ENCODE measurements at places on chromosomes 4 and X.

GRCh38 chrX:8815460-8816065 is 14.4 kb upstream of the FAM9A start:
- DNase-seq, result peak; percentile 55

- DNase-seq, result no peak
These were observed 965 bp downstream of the PPA2 start for GRCh38 chr4:105472871-105473323.

DNA sequence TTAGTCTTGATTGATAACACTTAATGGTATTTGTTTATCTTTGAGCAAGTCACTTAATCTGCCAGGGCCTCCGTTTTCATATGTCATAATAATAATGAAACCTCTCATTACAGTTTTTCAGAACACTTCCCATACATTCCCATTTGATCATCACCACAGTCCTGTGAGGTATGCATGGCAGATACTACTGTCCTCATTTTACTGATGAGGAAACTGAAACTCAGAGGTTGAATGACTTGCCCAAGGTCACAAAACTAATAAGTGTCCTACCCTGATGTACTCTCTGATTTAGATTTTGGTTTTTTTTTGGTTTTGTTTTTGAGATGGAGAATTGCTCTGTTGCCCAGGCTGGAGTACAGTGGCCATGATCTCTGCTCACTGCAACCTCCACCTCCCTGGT is 25.7 kb downstream of the ZFX start:
- no peak for DNase-seq

- no peak for DNase-seq
These were observed 16.0 kb upstream of the LSM6 start for GRCh38 chr4:146159384-146160058.

DNA sequence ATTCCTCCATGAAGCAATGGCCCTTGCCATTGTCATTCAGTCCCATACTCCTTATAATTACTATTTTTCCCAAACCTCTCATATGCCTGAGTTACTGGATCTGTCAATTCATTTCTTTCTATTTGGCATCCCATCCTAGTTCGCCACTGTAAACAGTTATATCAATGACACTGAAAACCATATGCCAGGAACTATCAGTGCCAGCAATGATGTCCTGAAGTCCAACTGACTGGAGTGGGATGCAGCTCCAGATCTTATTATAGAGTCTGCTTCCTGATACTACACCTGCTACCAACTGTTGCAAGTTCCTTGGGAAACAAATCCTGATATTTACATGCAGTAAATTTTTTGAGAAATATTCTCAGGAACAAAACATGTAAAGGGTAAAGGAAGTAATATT is 27.0 kb upstream of the BANK1 start:
- DNase-seq, result no peak

- no peak for DNase-seq
These were observed 411.8 kb upstream of the PCDH10 start for GRCh38 chr4:132737344-132737743.

DNA sequence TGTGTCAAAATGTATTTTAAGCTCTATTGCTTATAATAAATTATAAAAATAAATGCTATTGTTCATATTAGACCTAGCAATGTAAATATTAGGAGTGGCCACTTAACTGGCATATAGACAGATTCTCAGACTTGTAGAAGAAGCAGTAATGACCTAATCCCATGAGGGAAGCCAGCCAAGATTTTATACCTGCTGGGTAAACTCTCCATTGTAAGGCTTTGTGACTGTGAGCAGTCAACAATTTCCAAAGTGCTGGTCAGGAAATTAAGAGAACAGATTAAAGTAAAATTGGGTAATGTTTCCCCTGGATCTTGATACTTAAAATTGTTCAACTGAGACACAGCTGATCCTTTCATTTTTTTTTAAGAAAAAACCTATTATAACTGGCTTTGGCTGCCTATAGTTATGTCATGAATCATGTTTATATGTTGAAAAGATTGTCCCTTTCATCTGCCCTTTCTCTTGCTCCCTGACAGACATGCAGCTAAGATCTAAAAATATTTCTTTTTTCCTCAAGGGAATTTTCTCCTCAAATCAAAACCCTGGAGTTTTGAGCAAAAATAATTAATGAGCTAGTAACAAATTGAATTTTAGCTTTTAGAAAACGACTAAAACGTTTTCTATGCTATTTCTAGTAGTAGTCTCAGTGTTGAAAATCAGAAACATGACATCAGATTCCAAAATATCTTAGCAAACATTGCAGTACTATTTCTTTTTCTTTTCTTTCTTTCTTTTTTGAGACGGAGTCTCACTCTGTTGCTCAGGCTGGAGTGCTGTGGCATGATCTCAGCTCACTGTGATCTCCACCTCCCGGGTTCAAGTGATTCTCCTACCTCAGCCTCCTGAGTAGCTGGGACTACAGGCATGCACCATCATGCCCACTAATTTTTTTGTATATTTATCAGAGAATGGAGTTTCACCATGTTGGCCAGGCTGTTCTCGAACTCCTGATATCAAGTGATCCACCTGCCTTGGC is 77.9 kb downstream of the ADGRL3 start:
- no peak for DNase-seq

GRCh38 chr4:54473798-54474197 is 184.0 kb upstream of the KIT start:
- no peak for DNase-seq

- DNase-seq, result no peak
These were observed 64.0 kb upstream of the GPRIN3 start for GRCh38 chr4:89371614-89372013.

- no peak for DNase-seq
These were observed 57.6 kb downstream of the TNIP2 start for GRCh38 chr4:2698504-2698903.

- DNase-seq, result no peak
These were observed 34.5 kb downstream of the NIPAL1 start for GRCh38 chr4:48051078-48051477.

GRCh38 chrX:98077440-98077839 is 1193.7 kb downstream of the RPA4 start:
- DNase-seq, result no peak

DNA sequence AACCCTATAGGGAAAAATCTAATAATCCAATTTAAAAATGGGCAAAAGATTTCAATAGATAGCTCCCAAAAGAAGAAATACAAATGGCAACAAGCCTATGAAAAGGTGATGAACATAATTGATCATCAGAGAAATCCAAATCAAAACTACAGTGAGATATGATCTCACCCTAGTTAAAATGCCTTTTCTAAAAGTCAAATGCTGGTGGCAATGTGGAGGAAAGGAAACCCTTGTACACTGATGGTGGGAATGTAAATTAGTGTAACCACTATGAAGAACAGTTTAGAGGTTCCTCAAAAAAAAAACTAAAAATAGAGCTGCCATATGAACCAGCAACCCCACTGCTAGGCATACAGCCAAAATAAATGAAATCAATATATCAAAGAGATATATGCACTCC is 44.5 kb downstream of the STPG2 start:
- DNase-seq, result no peak

DNA sequence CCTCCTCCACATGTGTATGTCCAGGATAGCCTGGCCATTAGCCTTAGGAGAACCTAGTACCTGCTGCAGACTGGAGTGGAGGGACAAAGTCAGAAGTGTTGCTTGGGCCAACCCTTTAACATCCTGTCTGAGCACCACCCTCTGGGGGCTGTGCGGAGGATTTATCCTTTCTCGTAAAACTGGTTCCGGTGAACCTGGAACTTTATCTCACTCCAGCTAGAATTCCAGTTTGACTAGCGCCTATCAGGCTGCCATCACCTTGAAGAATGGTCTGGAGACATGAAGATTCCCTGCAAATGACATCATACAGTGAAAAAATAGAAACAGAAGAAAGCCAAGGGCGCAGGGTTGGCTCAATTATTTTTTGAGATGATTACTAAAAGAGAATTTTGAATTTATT is 4.0 kb downstream of the TCEAL8 start:
- DNase-seq, result no peak

Data from suppressor macrophage (primary cell).